ENCODE measurements at places on chromosomes 1 and 21.
A peak's percentile ranks its signal among the peaks of the same experiment; 100 is the strongest.

- DNase-seq = no peak
These were observed 302.7 kb upstream of the SGIP1 start for GRCh38 chr1:66231217-66231616.

GRCh38 chr1:178940068-178940765, 69.3 kb upstream of the ANGPTL1 start:
- no peak for DNase-seq

GRCh38 chr1:17875882-17876280, 120.7 kb downstream of the ACTL8 start:
- DNase-seq = no peak

GRCh38 chr1:7628273-7628672, 142.8 kb upstream of the VAMP3 start:
- DNase-seq = no peak

- no peak for DNase-seq
These were observed 50.3 kb upstream of the MPC2 start for GRCh38 chr1:167987174-167987573.

DNA sequence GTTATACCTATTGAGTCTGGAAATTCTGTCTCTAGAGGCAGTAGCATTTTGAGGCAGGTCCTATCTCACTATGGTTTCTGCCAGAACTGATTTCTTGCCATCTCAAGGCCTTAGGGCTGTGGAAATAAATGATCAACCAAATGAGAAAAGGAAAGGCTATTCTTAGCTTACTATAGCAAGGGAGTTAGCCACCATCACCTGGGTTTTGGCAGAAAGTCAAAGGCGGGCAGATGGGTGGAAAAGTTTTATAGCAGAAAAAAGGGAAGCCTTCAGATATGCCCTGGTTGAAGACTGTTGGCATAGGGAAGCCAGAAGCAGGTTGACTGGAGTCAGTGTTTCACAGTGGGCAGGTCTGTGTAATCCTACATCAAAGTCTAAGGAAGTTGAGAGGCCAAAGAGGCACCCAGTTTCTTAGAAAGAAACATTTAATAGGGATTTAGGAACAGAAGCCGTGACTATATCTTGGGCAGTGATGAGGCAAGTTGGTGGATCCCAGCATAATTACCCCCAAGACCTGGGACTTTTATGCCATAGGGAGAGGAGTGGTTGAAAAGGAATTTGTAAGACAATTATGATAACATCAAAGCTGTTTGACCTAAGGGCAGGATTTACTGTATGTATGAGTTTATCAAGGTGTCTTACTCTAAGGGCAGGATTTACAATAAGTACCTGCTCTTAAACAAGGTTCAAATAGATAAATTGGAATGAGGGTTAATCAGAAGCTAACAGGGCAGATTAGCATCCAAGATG, 29.7 kb downstream of the CTH start:
- no peak for DNase-seq

GRCh38 chr1:158022554-158023312, 29.3 kb downstream of the KIRREL1 start:
- DNase-seq = no peak

DNA sequence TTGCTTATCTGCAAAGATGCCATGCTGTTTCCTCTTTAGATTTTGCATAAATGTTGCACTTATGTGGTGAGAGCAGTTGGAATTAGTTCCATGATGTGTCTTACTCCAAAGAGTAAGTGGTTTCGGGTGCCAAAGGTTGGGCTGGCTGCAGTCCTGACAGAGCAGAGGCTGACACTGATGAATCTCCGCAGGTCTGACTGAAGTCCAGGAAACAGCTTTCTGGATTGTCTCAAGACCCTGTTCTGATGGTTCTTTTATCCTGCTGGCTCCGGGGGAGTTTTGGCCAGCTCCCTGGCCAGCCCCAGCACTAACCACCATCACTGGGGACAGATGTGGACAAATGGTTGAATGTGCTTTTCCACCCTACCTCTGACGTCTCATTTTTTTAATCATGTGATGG, 207.2 kb upstream of the KIAA0040 start:
- DNase-seq = no peak

DNA sequence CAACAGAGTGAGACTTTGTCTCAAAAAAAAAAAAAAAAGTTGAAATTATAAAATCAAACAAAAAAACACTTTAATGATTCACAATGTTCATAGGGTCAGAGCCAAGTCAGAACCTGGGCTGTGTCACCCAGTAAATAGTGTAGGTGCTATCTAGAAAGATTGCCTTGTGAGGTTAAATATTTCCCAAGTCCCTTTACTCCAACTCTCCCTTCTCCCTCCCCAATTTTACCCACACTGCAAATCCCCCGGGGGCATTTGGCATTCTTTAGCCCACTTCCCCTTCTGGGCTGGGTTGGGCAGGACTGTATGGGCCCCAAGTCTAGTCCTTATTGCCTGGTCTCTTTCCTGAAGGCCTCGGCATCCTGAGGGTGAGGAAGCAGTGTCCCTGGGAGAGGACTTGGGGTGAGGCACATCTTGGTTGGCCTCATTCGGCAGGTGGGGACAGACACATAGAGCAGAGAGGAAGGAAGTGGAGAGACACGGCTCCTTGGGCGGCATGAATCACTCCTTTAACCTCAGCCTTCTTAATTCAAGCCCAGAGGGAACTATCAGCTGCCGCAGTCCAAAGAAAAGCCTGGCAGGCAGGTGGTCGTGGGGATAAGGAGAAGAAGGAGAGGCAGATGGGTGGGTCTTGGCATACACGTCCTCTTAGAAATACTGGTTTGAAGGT, 8.2 kb downstream of the ADORA1 start:
- no peak for DNase-seq

DNA sequence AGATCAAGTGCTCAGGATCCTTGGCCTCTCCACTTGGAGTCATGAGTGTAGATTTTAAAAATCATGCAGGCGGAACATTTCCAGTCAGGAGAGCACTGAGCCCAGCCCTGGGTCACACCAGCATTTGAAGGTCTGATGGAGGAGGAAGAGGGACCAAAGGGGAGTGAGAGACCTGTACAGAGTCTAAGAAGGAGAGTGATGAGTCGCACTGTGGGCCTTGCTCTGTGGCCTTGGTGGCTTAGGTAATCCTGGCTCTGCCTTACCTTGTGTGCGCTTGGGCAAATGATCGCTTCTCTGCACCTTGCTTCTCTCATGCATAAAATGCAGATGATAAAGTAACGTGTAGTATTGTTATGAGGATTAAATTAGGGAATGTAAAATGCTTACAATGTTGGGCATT, 225.3 kb downstream of the SDCCAG8 start:
- no peak for DNase-seq

- DNase-seq = no peak
These were observed 82.2 kb upstream of the AK4 start for GRCh38 chr1:65065524-65066418.

GRCh38 chr1:19775831-19776230, 23.9 kb downstream of the TMCO4 start:
- no peak for DNase-seq

GRCh38 chr1:65804584-65804983, 11.9 kb downstream of the PDE4B start:
- DNase-seq = no peak

- DNase-seq = no peak
These were observed 2.3 kb downstream of the TRIM46 start for GRCh38 chr1:155175927-155176371.

- DNase-seq = no peak
These were observed 265.2 kb upstream of the VAMP3 start for GRCh38 chr1:7505771-7506453.

GRCh38 chr1:200250469-200250868, 159.4 kb downstream of the ZNF281 start:
- DNase-seq = no peak

GRCh38 chr1:172818841-172819527, 160.1 kb downstream of the FASLG start:
- no peak for DNase-seq

DNA sequence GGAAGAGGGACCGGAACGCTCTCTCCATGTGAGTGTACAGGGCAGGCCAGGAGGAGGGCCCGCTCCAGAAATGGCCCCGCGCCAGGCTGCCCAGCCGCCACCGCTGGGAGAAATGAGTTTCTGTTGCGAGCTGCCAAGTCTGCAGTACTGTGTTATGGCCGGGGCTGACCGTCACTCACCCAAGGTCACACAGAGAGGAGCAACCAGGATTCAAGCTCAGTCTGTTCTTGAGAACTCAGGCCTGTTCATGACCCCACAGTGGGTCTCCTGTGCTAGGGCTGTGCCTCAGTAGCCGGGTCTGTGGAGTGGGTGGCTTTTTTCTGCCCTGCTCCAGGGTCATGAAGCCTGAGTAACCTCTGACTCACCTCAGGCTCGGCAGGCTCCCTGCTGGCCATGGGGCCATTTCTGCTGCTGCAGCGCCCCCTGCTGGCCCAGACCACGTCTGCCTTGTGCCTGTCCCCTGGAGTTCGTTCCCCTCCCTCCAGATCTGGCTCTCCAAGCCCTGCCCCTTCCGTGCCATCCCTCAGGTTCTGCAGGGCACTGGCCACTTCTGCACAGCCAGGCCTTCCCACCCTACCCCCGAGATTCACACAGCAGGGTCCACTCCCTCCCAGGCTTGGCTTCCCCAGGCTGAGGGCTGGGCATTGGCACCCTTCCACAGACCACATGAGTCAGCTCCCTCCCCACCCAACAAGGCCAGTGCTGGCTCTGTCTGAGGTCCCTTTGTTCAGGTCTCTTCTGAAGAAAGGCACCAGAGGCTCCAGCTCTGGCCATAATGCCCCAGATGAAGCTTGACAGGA, 51.8 kb downstream of the EDN2 start:
- peak; percentile 22 for DNase-seq

DNA sequence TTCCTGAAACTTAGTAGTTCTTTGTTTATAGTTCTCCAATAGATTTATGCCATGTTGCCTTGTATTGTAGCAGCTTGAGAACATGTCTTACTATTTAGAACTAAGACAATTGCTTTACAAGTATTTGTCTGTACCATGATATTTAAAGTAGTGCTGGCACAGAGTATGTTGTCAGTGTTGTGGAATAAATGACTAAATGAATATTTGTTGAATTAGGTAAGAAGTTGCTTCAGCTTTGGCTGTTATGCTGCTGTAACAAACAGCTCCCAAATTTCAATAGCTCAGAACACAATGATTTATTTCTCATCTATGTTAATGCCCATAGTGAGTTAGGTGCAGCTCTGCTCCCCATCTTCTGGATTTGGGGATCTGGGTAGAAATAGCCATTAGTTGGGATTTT, 90.2 kb upstream of the VCAM1 start:
- no peak for DNase-seq

- no peak for DNase-seq
These were observed 61.7 kb upstream of the USP24 start for GRCh38 chr1:55276671-55277376.

GRCh38 chr1:181102841-181103240, 14.3 kb downstream of the IER5 start:
- DNase-seq = no peak

DNA sequence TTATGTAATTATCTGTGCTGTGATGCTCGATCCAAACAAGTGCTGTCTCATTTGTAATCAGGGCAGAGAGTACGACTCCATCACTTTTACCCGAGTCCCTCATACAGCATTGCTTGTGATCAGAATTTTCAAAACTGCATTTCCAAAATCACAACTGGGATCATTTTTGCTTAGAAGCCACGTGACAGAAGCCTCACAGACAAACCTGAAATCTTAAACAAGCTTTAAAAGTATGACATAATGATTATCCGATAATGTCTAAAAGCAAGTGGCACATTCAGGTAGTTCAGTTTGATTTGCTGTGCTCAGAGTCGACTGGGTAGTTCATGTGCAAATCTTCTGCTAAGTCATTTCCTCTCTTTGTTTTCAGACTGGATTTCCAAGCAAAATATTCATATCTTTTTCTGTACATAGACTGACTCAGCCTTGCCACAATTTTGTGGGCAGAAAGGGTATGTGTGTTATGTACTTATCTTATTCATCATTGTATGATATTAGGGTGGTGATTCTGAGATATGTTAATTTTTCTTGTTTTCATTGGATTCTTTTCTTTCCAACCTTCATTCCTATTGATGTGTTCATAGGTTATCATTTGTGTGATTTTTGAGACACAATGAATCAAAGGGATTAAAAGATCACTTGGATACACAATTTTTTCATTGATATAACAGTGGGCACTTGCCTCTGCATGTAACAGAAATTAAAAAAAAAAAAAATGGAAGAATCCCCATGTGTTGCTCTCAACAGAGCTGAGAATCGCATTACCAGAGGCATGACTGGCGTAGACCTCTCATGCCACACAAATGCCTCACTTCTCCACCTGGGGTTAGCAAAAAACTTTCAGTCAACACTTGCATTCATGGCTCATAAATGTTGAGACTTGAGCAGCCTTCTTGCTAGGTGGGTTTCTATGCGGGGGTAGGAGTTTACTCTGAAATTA, 355.7 kb downstream of the LTN1 start:
- no peak for DNase-seq

DNA sequence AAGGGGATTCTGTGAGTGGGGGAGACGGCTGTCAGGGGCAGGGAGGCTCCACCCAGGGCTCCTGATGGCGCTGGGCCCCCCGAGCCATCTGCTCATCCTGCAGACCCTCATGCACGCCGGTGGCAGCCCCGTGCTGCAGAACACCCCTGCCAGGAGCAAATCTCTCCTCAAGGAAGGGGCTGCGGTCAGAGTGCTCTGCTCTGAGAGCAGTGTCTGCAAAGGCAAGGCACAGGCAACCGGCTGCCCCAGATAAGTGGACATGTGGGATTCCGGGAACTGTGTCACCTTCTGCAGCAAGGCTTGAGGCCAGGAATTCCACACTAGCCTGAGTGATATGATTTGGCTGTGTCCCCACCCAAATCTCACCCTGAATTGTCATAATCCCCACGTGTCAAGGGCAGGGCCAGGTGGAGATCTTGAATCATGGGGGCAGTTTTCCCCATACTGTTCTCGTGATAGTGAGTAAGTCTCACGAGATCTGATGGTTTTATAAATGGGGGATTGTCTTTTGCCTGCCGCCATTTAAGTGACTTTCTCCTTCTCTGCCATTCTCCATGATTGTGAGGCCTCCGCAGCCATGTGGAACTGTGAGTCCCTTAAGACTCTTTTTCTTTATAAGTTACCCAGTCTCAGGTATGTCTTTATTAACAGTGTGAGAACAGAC, 101.0 kb downstream of the PDE9A start:
- DNase-seq = no peak

GRCh38 chr21:46443910-46444309, 14.8 kb upstream of the DIP2A start:
- DNase-seq = no peak

GRCh38 chr1:207672522-207673130, 27.7 kb downstream of the CR1L start:
- no peak for DNase-seq

GRCh38 chr1:212633161-212633560, 24.6 kb downstream of the ATF3 start:
- DNase-seq = no peak
